Fibroblast of skin of right biceps (primary cell): ENCODE measurements at places on chromosomes 12 and 14.

DNA sequence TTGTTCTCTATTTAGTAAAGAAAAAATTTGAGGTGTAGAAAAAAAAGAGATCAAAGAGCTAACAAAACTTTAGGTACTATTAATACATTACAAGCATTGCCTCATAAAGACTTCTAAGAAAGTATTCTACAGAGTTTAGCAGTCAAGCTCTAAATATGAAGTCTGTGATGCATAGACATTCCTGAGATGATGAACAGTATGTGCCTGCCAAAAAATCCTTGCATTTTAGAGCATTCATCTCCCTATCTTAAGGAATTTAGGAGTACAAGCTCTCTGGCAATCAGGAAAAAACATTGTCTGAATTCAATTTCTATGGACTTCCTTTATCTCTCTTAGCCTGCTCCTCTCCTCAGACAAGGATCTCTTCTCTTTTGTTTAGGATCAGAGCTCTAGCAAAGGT lies 202.6 kb upstream of the LRFN5 start:
- peak; percentile 67 for DNase-seq

- peak; percentile 2 for DNase-seq
These were observed 411.1 kb downstream of the CCER1 start for GRCh38 chr12:90543841-90544240.

DNA sequence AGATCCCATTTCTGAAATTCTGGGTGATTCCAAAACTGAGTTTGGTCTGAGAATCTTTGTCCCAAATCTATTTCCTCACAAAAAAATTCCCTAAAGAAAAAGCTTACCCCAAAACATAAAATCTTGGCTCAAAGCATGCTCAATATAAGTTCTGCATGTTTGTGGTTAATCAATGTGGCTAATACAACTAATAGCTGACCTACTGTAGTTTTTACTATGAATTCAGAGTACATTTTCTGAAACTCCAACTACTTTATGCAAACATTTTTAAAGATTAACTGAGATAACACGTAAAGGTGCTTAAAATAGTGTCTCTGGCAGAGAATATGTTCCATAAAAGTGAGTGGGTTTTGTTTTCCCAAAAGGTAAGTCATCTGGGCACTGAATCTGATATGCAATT lies 133.1 kb downstream of the MED13L start:
- DNase-seq: no peak

- DNase-seq: peak; percentile 38
These were observed 209.6 kb upstream of the SLC16A7 start for GRCh38 chr12:59386236-59386635.

DNA sequence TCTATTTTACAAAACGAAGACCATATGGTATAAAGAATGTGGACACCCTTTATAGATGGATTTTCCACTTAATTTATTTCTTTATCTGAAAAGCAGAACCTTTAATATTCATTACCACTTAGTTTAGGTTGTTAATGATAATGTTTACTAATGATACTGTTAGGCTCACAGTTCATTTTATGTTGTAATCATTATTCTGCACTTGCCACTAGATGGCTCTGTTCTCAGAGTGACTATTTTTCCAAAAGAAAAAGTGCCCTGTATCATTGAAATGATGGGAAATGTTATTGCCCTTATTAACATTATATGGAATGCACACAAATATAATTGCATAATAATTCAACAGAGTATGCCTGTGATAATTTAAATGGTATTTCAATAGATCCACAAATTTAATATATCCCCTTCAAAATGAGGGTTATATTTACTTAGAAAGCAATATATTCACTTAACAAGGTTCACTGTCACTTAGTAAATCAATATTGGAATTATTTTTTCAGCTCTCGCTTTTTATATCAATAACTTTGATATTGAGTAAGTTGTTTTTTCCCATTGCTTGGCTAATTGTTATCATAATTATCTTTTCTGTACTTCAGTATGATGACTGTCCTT lies 95.7 kb downstream of the PDE3A start:
- no peak for DNase-seq

GRCh38 chr14:50109342-50109741 lies 7.0 kb downstream of the VCPKMT start:
- peak; percentile 38 for DNase-seq

DNA sequence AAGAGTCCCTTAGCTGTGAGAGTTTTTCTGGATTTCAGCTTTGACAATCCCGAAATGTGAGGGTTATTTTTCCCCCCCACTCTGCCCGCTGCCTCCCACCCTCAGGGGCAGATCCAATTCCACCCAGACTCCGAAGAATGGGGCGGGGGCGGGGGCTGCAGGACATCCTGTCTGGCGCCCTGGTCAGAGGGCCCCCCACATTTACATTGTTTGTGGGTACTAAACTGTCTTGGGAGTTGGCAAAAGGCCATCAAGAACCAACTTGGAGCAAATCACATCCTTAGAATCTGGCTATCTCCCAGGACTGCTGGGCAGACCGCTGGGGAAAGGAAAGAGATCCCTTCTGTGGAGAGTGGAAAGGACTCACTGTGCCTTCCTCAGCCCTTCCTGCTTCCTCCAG lies 2.4 kb downstream of the EMP1 start:
- peak; percentile 67 for DNase-seq

- DNase-seq: peak; percentile 68
These were observed 57.3 kb downstream of the TTC7B start for GRCh38 chr14:90758959-90759358.

- peak; percentile 82 for DNase-seq
These were observed 13.0 kb upstream of the TMED2 start for GRCh38 chr12:123571343-123571813.

DNA sequence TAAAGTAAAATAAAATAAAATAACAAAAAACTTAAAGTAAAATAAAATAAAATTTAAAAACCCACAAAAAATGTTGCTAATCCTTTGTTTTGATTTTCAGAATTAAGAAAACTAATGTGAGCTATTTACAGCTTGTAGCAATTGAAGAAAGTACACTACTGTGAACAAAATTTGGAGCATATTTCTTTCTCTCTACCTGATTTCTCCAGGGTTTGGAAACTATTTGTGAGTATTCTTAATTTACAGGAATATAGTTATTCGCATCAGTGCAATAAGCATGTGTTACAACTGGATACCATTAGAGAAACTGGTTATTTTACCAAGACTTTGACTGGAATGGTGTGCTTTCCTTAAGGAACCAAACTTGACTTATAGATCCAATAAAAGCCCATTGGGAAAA lies 86.1 kb upstream of the CNOT2 start:
- no peak for DNase-seq

DNA sequence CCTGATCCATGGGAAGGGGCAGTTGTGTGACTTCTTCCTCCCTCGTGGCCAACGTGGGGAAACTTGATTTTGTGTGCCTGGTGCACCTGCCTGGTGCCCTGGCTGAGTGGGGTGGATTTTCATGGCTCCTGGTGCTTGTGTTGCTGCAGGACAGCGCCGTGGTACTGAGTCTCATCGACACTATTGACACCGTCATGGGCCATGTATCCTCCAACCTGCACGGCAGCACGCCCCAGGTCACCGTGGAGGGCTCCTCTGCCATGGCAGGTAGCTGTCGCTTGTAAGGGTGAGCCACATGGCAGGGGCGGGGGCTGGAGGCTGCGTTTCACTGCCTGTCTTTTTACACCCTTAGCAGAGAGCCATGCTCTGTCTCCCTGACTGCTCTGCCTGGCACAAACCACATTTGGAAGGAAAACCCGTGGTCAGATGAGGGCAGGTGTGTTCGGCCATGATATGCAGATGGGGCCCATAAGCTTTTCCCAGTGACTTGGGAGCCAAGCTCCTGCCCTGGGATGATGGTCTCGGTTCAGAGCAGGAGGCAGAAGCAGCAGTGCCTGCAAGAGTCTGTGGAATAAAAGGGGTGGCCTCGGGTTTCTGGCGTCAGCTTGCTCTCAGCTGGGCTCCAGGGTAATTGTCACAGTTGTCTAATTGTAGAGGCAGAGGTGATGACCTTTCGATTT lies 49.5 kb downstream of the ADGRD1 start:
- DNase-seq: no peak

GRCh38 chr12:27185234-27186021 lies 58.7 kb upstream of the STK38L start:
- DNase-seq: peak; percentile 89

GRCh38 chr12:77923882-77924281 lies 93.2 kb downstream of the NAV3 start:
- DNase-seq: peak; percentile 87

- no peak for DNase-seq
These were observed 438.4 kb upstream of the OR4E1 start for GRCh38 chr14:22112004-22112403.

- DNase-seq: no peak
These were observed 22.8 kb downstream of the ITGA7 start for GRCh38 chr12:55684761-55685370.

DNA sequence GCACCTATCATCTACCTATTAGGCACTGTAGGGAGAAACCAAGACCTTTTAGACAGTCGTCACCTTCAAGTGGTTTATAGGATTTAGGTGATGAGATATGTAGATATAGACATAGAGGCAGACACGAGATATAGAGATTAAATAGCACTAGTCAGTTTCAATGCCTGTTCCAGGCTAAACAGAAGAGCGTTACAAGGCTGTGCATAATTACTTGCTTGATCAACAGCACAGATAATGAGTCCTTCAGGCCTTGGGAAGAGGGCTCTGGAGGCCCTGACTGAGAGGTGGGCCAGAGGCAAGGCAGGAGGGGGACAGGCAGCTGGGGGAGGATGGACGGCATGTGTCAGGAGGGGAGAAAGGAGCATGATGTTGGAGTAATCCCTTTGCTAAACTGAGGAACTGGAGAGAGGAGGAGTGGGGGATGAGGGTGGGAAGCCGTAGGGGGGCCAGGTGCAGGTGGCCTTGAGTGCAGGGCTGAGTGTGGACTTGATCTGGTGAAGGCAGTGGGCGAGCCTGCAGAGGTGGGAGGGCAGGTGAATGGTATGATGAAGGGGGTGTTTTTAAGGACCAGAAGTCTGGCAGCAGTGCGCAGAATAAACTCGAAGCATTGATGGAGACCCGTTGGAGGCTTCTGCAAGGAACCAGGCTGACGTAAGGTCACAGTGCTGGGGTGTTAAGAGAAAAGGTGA lies 43.9 kb upstream of the ATP23 start:
- DNase-seq: no peak
